Cerebellar nuclear complex (tissue), 1 donor: ENCODE measurements at places on chromosomes 7 and 10.

GRCh38 chr7:69883399-69883891, 285.2 kb downstream of the AUTS2 start:
- peak; percentile 13 for DNase-seq

- DNase-seq, result no peak
These were observed 32.4 kb downstream of the KMT2E start for GRCh38 chr7:105046414-105046813.

GRCh38 chr7:40527723-40528122, 392.9 kb downstream of the SUGCT start:
- DNase-seq, result no peak

DNA sequence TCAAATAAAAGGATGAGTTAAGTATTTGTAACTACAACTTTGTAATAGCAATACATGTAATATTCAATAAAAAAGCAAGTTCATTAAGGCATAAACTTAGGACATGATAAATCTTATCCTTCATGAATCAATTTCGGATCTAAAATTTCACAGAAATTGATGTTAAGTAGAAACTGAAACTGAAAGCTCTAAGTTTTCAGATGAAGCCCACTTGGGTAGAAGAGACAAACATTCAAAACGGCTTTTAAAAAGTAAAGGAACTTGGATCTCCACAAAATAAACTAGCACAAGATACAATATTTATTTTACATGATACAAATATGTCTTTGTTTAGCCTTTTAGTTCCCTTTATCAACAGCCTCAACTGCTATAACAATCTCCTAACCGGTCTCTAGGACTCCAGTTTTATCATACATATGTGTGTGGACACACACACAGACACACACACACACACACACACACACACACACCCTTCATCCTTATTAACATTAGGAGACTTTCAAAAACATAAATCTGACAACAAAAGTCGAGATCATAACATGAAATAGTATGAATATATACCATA, 83.7 kb downstream of the USP6NL start:
- DNase-seq, result no peak

GRCh38 chr7:135714534-135715009, 13.4 kb downstream of the SLC13A4 start:
- DNase-seq, result no peak

- DNase-seq, result no peak
These were observed 355.8 kb downstream of the SUGCT start for GRCh38 chr7:40490603-40490924.

DNA sequence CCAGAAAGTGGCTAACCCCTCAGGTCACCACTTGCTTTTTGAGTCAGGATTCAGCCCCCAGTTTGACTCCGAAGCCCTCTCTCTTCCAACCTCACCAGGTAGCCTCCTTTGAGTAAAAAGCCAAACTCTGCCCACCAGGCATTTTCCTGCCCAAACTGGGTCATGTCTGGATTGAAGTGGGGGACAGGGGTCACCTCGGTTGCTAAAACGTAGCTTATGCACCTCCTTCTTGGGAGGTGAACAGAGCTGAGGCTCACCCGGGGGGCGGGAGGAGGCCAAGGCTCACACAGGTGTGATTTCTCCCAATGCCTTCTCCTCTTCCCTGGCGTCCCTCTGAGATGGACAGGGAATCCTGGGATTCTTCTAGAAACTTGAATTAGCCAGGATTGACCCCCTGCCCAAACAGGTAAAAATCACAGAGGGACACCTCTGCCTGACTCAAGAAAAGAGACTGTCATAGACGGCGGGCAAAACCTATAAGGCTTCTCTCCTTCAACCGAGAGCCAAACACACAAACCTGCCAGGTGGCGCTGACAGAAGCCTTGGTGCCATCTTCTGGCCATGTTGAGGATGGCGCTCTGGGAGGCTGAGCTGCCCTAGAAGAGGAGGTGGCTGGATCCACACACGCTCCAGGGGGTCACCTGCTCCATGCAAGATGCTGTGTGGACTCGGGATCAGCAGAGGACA, 51.6 kb downstream of the PRLHR start:
- no peak for DNase-seq

DNA sequence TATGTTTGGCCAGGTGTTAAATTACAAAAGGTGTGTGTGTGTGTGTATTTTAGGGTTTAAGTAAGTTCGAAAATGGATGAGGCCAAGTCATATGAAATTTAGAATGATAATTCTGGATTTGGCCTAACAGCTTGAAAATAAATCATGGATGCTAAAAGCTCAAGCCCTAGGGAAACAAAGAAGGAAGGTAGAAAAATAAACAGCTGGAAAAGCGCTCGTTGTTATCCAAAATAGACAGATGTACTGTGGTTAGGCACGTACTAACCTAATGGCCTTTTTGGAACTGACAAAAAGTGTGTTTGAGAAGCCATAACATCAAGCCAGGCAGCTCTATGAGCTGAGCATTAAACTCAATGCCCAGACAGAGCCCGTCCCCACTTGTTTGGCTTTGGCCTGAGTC, 17.5 kb upstream of the PALS2 start:
- no peak for DNase-seq

- DNase-seq, result no peak
These were observed 90.0 kb upstream of the BMPER start for GRCh38 chr7:33815336-33815735.

GRCh38 chr10:6649903-6650302, 69.8 kb upstream of the PRKCQ start:
- DNase-seq, result no peak

DNA sequence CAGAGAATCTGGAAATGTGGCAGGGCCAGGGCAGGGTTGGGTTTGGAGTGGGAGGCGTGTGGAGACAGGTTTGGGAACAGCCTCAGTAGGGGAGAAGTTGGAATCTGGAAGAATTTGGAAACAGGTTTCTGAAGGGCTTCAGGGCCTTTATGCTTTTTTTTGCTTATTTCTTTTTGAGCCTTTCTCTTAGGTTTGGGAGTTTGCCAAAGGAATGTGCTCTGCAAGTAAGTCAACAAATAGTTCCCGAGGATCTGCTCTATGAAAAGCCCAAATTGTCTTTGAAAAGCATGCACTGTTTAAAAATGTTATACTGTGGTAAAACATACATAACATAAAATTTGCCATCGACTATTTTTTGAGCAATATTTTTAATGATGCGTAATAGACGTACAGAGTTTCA, 86.7 kb upstream of the ADRB1 start:
- DNase-seq, result no peak

DNA sequence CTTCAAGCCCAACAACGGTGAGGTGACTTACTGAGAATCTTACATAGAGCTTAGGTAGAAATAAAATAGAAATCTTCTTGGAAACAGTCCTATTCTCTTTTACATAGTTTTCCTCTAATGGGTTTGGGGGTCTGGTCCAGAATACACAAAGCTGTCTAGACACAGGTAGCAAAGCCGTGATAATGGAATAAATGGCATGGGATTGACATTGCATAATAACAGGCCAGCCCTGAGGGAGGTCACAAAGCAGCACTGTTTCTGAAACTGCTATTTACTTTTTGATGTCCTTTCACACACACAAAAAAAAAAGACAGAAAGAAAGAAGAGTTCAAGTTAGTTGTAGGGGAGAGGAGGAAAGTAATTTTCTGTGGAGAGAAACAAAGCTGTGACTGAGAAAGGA, 364.8 kb upstream of the SORCS1 start:
- no peak for DNase-seq

- DNase-seq, result no peak
These were observed 19.9 kb downstream of the SLC13A4 start for GRCh38 chr7:135708041-135708440.

GRCh38 chr10:84876116-84876999, 548.0 kb downstream of the CCSER2 start:
- no peak for DNase-seq

DNA sequence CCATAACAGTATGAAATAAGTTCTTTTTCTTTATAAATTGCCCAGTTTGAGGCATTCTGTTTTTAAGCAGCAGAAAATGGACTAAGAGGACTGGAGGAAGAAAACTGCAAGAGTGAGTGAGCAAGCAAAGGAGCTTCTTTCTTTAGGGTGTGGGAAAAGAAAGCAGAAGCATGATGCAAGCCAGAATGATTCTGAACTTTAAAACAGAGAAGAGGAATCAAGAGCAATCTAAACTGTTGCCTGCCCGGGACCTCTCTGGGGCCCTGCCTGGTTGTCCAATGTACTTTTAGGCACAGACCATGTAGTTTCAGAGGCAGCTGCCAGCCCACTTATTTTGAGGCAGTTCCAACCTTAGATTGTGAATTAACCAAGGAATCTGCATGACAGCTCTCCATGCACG, 186.3 kb downstream of the PLPP4 start:
- DNase-seq, result no peak

DNA sequence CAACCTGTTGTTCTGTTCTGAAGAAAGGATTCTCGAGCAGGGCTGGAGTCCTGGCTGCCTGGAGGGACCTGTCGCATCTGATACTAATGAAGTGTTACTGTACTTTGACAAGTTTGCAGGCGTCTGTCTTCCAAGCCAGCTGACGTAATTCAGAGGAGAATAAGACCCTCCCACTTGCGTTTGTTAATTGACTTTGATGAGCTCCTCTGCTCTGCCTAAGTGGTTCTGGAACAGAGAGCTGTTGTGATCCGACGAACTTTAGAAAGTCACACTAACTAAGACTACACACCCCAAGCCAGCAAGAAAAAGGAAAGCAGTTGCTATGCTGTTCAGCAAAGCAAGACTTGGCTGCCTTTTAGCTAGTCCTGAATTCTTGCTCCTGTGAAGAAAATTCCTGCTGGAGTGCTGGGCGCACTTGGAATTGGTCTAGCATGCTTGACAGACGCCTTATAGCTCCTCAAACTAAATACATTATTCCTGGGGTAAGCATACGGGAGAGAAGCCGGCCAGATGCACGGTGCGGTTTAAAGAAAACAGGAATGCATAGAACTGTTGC, 200.3 kb downstream of the CACNB2 start:
- no peak for DNase-seq

DNA sequence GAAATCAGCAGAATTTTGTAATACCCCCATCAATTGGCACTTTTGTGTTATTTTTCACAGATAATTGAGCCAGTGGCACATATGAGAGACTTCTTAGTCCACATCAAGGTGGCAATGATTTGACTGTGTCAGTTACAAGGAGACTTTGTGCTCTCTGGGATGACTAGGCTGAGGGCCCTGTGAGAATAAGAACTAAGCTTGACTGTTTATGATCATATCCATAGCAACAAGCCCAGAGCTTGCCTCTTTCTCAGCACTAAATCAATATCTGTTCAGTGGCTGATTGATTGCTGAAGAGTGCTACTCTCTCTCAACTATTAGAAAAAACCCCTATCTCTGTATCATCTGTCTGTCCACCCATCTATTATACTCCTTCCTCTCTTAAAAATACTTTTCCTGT, 185.3 kb upstream of the PLPP4 start:
- no peak for DNase-seq

- no peak for DNase-seq
These were observed 133.9 kb downstream of the DKK1 start for GRCh38 chr10:52447931-52448353.
